Heart right ventricle (tissue), 16 donors: ENCODE measurements at places on chromosomes 11 and 22. TPM values are rescaled to one million over a fixed set of nuclear protein-coding genes. Genes with fewer than 3 reads are reported as not detected.

DNA sequence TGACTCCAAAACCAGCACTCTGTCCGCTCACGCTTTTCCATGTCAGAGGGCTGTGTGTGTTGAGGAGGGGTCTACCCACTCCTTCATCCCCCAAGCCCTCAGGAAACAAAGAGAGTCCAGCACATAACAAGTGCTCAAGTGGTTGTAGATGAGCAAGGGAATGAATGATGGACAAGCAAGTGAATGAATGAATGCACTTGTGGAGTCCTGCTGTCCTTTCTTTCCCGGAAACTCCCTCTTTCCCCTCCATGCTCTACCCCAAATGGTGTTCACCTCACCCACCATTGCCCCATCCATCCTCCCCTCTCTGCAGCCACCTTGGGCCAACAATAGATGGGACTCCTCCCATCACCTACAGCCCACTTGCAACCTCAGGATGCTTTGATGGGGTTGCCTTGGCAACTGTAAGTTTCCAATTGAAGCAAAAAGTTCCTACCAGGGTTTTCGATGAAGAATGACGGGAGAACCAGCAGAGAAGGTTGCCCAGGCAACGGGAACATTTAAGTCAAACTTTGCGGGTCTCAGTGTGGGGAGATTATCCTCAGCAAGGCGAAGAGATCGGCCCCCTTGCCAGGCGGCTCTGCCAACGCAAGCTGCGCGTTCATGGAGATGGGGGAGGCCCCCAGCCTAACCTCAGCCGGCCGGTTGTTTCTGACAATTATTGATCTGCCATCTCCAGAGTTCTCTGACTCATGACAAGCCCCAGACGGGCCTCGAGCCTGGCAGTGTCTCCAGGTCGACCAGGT is 51.1 kb downstream of the MCM5 start:
- no peak for DNase-seq

GRCh38 chr11:103824116-103824515 is 212.3 kb upstream of the DDI1 start:
- DNase-seq, result no peak

DNA sequence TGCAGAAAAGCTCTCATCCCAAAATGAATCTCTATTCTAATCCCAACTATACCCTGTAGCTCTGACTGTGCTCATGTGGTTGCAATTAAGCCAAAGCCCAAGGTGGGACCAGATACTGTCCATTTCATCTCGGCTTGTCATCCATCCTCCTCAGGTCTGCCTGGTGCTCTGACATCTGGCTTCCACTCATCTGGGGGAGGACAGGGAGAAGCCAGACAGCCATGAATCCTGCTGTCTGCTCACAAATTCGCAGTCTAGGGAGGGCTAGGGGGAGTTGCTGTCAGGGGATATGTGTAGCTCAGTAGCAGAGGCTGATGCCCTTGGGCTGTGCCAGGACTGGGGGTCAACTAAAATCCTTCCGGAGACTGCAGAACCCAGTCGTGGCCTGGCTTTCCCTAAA is 167.1 kb downstream of the ETS1 start:
- no peak for DNase-seq

DNA sequence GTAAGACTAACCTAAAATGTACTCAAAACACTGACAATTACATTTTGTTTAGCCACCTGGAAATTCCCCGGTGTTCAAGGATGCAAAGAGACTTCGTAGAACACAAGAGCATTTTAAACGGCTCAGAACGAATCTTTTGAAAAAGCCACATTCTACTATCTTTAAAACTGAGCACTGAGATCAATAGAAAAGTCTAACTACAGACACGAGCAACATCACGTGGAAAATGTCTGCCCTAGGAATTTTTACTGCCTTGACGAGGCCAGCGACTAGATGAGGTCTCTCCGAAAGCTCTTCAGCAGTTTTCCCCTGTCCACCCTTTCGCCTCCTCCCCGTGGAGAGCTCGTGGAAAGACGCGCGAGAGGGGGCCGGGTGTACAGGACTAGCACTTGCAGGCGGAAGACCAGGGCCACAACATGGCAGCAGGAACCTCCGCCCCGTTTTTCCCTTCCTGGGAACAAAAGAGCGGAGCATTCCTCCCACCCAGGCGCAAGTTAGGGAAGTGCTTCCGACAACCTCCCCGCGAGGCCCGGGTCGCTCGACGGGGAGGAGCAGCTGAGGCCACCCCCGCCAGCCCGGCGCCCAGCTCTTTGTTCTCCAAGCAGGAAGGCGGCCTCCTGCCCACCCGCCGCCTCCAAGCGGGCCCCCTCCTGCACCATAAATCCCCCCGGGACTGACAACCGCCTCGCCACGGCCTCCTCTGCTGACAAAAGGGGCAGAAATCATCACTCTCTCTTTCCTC is 1.1 kb downstream of the EIF4G2 start:
- peak; percentile 86 for DNase-seq

GRCh38 chr22:24834845-24835570 is 29.0 kb downstream of the SGSM1 start:
- DNase-seq, result no peak

DNA sequence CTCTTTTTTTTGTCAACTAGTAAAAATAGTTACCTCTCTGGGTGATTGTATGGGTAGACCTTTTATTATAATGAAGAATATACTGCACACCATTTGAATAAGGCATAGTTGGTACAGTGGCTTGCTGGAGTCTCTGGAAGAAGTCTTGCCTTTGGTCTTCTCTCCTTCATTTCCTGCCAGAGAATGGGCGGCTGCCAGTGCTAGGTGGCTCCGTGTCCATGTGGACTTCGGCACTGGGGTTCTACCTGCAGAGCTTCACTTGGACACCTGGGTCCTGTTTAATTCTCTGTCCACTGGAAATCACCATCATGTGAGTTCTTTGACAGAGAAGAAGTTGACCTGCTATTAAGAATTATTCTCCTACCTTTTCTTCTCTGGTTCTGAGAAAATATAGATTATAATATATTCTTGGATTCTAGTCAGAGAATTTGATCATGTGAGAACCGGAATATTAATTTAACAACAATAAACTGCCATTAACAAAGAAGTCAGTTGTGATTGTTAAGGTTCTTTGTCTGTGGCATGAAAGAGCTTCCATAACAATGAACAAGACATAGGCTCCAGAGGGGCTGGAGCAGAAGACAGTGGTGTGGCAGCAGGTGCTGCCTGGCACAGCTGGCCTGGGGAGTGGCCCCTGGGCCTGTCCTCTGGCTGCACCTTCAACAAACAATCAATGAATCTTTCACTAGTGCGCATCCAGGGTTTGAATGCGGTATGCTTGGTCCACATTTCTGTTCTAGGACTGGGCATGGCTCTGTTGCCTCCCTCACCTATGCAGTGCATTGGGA is 77.5 kb downstream of the PPFIBP2 start:
- DNase-seq, result no peak

- DNase-seq, result no peak
These were observed 7.8 kb downstream of the OR8B12 start for GRCh38 chr11:124535552-124536232.

DNA sequence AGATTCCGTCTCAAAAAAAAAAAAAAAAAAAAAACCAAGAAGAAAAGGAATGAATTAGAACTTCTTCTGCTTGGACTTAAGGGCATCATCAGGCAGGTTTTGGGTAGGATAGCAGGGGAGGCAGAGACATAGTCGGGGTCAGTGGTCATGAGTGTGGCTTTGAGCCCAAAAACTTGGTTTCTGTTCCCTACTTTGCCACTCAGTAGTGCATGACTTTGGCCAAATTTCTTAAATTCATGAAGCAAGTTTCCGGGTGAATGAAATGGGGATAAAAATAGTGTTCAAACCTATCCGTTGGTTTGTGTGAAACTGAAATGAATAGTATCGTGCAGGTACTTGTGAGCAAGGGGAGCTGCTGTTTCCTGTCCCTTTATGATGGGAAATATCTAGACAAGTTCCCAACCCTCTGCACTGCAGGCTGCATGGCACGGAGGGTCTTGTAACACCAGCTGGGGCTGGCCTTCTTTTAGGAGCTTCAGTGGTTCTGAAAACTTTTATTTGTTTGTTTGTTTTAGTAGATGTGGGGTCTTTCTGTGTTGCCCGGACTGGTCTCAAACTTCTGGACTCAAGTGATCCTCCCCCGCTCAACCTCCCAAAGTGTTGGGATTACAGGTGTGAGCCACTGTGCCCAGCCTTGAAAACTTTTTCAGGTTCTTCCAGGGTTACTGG is 18.4 kb downstream of the NEAT1 start:
- no peak for DNase-seq

- no peak for DNase-seq
These were observed 22.7 kb downstream of the GRAMD1B start for GRCh38 chr11:123452794-123453193.

GRCh38 chr22:31922534-31922933 is 21.8 kb upstream of the YWHAH start:
- DNase-seq, result no peak

DNA sequence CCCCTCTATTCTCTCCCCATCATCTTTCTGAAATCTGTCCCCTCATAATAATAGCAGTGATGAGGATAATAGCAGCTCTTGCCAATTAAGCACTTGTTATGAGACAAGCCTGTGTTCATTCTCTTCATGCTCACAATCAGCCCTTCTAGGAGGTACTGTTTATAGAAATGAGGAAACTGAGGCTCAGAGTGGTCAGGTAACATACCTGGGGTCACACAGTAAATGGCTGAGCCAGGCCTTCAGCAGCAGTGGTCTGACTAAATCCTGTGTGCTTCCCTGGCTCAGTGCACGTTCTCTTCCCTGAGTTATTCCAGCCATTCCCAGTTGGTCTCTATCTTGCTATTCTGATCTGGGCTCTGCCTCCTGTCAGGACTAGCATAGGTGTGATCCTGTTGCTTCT is 3.8 kb upstream of the CNIH2 start:
- DNase-seq, result no peak

DNA sequence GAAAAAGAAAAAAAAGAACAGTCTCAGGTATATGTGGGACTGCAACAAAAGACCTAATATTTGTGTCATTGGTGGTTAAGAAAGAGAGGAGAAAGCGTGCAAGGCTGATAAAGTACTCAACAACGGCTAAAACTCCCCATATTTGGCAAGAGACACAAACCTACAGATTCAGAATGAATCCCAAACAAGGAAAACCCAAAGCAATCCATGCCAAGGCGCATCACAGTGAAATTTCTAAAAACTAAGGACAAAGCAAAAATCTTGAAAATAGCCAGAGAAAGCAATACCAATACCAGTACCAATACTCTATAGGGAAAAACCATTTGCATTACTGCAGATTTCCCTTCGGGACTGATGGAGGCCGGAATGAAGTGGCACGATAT is 32.4 kb upstream of the SEPTIN5 start:
- no peak for DNase-seq

GRCh38 chr22:49107961-49108530 is 719.6 kb downstream of the BRD1 start:
- no peak for DNase-seq

- DNase-seq, result peak; percentile 43
These were observed 2.5 kb downstream of the SMIM35 start for GRCh38 chr11:118084247-118084646.

GRCh38 chr11:10856689-10857458 is 979 bp downstream of the ZBED5 start:
- DNase-seq, result peak; percentile 43

GRCh38 chr22:45218976-45219375 is 21.7 kb downstream of the KIAA0930 start:
- no peak for DNase-seq

- no peak for DNase-seq
These were observed 489 bp downstream of the NUP98 start for GRCh38 chr11:3796801-3797328.

- DNase-seq, result no peak
These were observed 51.5 kb downstream of the RTL6 start for GRCh38 chr22:44446483-44446882.

- DNase-seq, result peak; percentile 20
These were observed 40.7 kb downstream of the ZNRF3 start for GRCh38 chr22:28923826-28924732.

DNA sequence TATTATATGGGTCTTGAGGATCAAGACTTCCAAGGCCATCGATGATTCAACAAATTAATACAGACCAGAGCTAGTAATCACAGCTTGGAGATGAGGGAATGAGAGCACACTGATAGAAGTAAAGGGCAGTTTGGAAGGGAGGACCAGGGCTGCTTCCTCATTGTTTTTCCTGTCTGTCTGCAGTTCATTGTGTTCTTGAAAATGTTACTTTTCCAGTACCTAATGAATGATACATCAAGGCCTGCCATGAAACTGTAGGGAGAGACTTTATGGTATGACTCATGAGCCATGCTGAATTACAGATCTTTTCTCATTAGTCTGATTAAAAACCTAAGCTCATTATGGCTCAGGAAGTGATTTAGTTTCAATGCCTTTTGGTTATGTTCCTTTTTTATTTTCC is 855.6 kb downstream of the KCNA4 start:
- DNase-seq, result no peak

- DNase-seq, result peak; percentile 94
These were observed at the start of gene CFAP300 for GRCh38 chr11:102047305-102047924. Gene CFAP300 (plus strand): TSS chr11:102047437. CDS start chr11:102047471, 34 bp downstream.

DNA sequence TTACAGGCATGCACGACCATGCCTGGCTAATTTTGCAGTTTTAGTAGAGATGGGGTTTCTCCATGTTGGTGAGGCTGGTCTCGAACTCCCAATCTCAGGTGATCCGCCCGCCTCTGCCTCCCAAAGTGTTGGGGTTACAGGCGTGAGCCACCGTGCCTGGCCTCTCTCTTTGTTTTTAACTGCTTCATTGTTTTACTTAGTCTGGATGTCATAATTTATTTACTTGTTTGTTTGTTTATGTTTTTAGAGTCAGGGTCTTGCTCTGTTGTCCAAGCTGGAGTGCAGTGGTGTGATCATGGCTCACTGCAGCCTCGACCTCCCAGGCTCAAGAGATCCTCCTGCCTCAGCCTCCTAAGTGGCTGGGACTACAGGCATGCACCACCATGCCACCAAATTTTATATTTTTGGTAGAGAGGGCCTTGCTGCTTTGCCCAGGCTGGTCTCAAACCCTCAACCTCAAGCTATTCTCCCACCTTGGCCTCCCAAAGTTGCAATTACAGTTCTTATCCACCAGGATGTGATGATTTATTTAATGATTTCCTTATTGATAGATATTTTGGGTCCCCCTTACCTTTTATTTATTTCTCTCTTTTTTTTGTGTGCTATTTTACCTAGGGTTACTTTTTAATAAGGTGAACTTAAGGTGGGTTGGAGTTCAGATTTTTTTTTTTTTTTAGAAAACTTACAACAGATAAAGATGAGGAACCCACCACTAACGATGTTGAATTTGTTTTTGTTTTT is 52.6 kb upstream of the ADA2 start:
- DNase-seq, result peak; percentile 1

GRCh38 chr11:104609311-104610085 is 288.8 kb downstream of the CASP12 start:
- DNase-seq, result no peak

DNA sequence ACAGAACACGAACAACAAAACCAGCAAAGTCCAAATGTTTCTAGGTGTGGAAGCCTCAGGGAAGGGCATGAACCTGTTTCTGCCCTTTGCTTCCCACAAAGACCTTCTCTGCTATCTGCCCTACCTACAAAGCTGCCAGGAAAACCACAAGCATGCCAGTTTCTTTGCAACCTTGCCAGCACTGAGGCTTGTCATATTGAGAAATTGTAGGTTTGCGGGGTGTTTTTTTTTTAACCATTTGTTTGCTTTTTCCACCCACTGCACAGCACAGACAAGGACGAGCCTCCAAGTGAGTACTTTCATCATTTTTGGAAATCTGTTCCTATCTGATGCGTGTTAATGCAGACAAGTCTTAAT is 12.8 kb downstream of the PARVG start:
- no peak for DNase-seq

The CD248 gene
- 35.9 TPM for polyA plus RNA-seq

The PRG3 gene
- polyA plus RNA-seq, result not detected

The LYVE1 gene
- polyA plus RNA-seq, result 18.2 TPM

The PYGM gene
- 90.1 TPM for polyA plus RNA-seq

The HEPHL1 gene
- polyA plus RNA-seq, result not detected

The NTM gene
- polyA plus RNA-seq, result 0.43 TPM

The DDTL gene
- polyA plus RNA-seq, result 3.1 TPM

The MUC5AC gene
- not detected for polyA plus RNA-seq

The A4GALT gene
- polyA plus RNA-seq, result 167 TPM

The CD151 gene
- 444 TPM for polyA plus RNA-seq
